T-helper 2 cell (primary cell): ENCODE measurements at places on chromosomes 4 and X.

- no peak for DNase-seq
Measured at GRCh38 chr4:147195386-147195785, 249.7 kb upstream of the TTC29 start.

DNA sequence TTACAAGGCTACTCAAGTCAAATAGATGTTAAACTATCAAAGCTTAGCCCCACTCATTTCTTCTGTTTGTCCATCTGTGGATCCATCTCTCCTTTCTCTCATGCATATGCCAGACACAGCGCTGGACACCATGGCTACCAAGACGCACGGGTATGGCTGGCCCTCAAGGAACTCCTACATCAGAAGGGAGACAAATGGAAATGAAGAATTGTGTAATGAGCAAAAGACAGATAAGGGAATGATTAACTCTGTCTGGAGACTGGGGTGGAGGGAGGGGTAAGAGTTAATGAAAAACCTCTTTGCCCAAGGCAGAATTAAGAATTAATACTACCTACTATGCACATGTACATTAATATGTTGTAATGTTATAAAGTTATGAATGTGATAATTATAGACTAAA is 88.1 kb downstream of the MGST2 start:
- DNase-seq = no peak

DNA sequence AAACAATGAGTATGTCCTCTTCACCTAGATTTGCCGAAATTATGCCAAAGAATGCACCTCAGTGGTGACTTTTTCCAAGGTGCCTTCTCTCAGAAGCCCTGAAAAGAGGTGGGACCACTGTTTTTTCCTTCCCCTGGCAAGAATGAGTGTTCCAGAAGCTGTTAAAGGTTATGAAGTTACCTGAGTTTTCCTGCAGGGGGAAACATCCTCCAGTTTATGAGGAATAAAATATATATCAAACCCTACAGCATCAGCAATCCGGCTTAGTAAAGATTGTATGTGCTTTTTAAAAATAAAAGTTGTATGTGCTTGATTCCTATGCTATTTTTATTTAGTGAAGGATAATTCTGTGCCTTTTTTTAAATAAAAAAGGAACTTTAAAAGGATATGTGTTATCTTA is 73.3 kb downstream of the RBM46 start:
- no peak for DNase-seq

- DNase-seq = no peak
Measured at GRCh38 chr4:53714236-53715140, 123.2 kb upstream of the LNX1 start.

- DNase-seq = no peak
Measured at GRCh38 chr4:148017801-148018200, 285.9 kb downstream of the ARHGAP10 start.

DNA sequence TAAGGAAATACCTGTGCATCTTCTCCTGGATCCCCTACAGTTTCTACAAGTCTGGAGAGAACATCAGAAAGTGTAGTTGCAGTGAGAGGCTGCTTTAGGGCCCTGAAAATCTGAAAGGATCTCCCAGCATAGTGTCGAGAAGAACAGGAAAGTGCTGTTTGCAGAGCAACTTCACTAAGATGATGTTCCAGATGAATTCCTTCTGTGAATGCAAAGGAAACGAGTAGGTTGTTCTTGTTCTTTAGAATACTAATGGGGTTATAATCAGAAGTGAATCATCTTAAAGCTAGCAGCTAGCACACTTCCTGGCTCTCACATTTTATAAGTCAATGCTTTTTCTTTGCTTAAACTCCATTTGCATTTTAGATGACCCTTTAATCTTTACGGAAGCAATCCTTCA is 53.7 kb downstream of the ZAR1 start:
- DNase-seq = no peak

GRCh38 chrX:134570899-134571298 is 87.4 kb downstream of the PLAC1 start:
- peak; percentile 72 for DNase-seq

GRCh38 chrX:153401133-153401764 is at the start of gene PNMA6E:
TSS of gene PNMA6E (minus strand) at chrX:153401350. CDS start at chrX:153398849, 2,501 bp downstream.
- DNase-seq = no peak

GRCh38 chrX:72495046-72495445 is 77.6 kb downstream of the HDAC8 start:
- no peak for DNase-seq

DNA sequence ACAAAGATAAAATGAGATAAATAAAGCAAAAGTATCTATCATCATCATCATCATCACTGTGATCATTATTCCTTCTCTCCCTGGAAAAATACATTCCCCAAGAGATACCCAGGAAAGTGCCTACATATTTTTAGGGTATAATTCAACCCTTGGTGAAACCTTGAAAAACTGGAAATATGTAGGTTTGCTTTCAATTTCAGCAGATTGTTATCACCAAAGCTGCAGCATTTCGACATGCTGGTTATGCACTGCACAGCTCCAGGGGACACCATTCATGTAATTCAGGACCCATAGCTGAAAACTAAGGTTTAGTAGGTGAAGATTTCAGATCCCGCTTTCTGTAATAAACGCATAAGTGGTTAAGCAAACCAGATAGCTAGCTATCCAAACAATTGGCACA is 28.4 kb upstream of the FBXW7 start:
- no peak for DNase-seq

- no peak for DNase-seq
Measured at GRCh38 chr4:183366206-183366835, 44.1 kb upstream of the CLDN24 start.

- no peak for DNase-seq
Measured at GRCh38 chr4:140854168-140854567, 98.0 kb upstream of the TBC1D9 start.

DNA sequence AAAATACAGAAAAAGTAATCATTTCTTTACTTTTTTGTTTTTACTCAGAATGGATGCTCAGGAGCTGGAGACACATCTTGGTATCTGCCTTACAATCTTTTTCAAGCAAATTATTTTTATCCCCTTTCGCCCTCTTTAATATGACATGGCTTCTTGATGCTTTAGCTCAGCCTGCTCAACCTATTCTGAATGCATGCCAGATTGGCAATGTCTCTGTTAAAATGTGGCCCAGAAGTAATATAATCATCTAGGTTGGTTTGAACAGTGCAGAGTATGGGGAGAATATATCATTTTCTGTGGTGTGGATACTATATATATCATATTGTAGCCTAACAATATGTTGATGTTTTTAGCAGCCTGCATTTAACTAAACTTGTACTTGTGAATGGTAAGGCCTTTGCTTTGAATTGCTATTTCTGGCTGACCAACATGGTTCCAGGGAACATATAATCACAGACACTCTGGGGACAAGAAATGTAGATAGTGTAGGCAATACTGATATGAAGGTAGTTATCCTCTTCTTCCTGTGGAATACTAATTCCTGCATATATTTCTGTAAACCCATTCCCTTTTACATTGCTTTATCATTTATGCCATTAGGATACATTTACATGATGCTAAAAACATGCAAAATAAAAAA is 282.7 kb downstream of the PPP3CA start:
- no peak for DNase-seq

GRCh38 chr4:76301775-76302162 is 4.8 kb upstream of the STBD1 start:
- no peak for DNase-seq

DNA sequence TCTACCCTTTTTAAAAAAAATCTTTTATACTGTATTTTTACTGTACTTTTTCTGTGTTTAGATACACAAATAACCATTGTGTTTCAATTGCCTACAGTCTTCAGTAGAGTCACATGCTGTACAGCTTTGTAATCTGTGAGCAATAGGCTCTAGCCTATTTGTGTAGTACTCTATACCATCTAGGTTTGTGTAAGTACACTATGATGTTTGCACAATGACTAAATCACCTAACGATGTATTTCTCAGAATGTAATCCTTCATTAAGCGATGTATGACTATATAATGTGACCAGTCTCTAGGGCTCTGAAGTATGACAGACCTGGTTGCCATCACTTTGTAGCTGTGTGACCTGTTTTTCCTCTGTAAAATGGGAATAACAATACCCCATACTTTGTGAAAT is 14.2 kb upstream of the DCAF4L1 start:
- DNase-seq = no peak

DNA sequence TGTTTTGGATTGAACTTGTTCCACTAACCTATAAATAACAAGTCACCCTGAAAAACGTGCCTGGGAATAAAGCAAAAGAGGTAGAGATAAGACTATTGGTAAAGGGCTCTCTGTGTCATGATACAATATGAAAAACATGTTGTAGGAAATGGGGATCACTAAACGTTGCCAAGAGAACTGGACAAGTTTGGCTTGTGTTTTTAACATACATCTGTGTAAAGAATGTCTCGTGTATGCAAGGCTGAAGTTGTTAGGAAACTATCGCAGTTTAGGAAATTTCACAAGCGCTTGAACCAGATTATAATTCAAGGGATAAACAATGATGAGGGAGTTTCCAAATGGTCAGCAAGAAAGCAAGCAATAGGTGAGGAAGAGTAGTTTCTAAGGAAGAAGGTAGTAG is 655.8 kb downstream of the PCDH7 start:
- no peak for DNase-seq

- no peak for DNase-seq
Measured at GRCh38 chr4:78864405-78865024, 74.7 kb downstream of the PAQR3 start.

DNA sequence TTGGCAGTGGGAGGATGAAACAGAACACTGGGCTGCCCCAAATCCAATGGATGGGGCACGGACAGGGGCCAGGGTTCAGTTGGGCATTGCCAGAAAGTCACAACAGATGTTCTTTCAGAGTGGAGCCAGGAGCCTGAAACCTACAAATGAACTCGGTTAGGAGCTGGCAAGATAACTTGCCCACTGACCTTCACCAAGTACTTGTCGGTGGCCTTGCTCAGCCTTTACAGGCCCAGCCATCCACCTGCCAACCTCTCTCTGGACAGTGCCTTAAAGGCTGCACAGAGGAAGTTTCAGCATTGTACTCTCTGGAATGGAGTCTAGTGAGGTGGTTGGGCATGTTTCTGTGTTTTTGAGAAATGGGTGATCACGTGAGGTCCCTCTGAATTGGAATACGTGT is 87.1 kb upstream of the USP9X start:
- no peak for DNase-seq
